AG09309 (cell line): ENCODE measurements at places on chromosomes 3 and 15.

- no peak for DNase-seq
Observed at GRCh38 chr3:166743481-166744134, 636.5 kb downstream of the ZBBX start.

- DNase-seq: no peak
Observed at GRCh38 chr15:40549894-40550293, 14.9 kb downstream of the CCDC32 start.

- DNase-seq: no peak
Observed at GRCh38 chr3:188706599-188706998, 465.2 kb upstream of the TPRG1 start.

DNA sequence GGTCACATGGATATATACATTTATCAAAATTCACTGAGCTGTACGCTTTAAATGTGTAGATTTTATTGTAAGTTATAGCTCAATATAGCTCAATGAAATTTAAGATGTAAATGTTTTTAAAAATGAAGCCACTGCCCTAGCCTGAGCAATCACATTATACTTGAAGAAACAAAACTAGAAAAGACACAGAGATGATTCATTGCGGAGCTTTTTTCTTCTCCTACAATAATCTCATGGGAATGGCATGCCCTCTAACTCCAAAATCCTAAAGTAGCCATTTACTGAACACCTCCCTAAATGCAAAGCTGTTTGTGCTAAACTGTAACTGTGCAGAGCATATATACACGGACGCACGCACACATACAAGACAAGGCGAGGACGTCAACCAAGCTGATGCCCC, 84.2 kb downstream of the MYO9A start:
- no peak for DNase-seq

DNA sequence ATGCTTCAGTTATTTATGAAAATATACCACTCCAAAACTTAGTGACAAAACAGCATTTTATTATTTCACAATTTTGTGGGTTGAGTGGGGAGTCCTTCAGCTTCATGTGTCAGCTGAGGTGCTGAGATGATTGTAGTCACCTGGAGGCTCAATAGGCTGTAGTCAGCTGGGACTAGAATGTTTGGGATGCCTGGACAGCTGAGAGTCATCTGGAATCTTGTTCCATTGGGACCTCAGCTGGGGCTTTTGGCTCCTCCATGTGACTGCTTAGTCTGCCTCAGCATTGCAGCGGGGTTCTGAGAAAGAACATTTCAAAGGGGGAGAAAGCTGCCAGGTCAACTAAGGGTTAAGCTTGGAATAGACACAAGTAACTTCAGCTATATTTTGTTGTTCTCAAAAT, 13.4 kb downstream of the STT3B start:
- DNase-seq: no peak

- peak; percentile 84 for DNase-seq
Observed at GRCh38 chr3:191412759-191413158, 48.2 kb upstream of the PYDC2 start.

GRCh38 chr3:52108302-52109232, 45.7 kb downstream of the POC1A start:
- no peak for DNase-seq

GRCh38 chr3:102512734-102513504, 78.1 kb downstream of the ZPLD1 start:
- no peak for DNase-seq

DNA sequence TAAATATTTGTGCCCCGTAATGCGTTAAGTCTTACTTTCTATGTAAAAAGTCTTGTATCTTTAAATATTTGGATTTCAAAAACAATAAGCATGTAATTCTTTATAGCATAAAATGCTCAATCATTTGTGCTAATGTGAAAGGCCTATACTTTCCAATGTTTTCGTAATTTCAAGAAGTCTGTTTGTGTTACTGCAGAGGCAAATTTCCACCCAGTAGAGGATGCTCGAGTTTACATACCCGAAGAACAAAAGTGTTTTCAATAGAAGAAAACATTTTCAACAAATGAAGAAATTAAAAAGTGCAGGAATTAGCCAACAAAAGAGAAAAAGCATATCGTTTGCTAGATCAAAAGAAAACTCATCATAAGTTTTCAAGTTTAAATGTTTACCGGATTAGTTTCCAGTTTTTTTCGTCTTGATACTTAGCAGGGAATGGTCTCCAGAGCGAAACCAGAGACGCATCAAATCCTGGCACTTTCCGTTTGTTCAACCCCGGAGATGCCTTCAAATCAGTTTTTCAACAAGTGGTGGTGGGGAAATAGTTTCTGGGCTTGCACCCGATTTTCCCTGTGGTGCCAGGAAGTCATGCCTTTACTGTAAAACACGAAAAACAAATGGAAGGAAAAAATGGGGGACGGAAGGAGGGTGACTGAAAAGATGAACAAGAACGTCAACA, 1.0 kb downstream of the CGGBP1 start:
- no peak for DNase-seq

GRCh38 chr15:39854161-39854560, 65.9 kb downstream of the GPR176 start:
- DNase-seq: no peak

- no peak for DNase-seq
Observed at GRCh38 chr3:17129556-17129955, 244.8 kb downstream of the PLCL2 start.

GRCh38 chr15:68389936-68390817, 41.8 kb downstream of the ITGA11 start:
- no peak for DNase-seq

DNA sequence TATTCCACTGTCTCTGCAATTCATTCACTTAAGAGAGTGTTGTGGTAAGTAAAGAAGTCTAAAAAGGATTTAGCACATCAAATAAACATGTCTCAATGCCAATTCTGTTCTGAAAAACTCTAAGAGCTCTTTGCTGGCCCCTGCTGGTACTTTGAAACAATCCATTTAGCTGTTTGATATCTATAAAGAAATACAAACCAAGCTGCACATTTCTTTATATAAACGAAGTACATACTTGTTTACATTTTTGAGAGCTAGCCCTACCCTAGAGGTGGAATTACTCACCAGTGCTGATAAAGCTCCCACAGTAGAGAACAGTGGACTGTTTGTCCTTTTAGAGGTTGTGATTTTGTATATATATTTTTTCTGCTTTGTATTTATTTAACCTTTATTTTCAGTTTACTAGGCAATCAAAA, 75.5 kb downstream of the NEDD4 start:
- DNase-seq: peak; percentile 75

- no peak for DNase-seq
Observed at GRCh38 chr3:42822828-42823227, 13.6 kb downstream of the ACKR2 start.

- no peak for DNase-seq
Observed at GRCh38 chr3:97736928-97737327, 27.6 kb upstream of the ARL6 start.

DNA sequence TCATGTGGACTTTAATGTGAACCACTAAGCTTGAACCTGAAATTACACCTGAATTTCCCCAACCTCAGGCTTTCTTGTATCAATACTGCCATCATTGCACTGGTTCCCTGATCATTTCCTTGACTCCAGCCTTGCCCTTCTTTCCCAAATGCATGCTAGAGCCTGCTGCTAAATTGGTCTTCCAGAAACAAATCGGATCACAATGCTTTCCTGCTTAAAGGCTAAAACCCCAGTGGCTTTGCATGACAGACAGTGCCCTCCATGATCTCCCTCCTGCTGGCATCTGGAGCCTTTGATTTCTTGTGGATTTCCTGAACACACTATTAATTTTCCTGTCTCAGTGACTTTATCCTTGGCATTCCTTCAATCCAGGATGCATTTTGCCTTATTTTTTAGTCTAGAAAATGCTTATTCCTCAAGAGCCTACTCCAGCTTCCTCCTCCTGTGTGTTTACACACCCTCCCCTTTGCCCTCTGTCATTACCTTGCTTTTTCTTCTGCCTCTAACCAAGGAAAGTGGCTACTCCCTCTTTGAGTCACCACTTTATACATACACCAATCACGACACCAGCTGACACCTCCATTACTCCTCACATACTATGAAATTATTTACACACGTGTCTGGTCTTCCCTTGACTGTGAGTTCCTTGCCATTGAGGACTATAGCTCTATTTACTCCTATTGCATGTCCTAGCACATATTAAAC, 214.6 kb downstream of the KCNAB1 start:
- DNase-seq: no peak

- DNase-seq: no peak
Observed at GRCh38 chr3:87733671-87734367, 325.0 kb downstream of the CGGBP1 start.

DNA sequence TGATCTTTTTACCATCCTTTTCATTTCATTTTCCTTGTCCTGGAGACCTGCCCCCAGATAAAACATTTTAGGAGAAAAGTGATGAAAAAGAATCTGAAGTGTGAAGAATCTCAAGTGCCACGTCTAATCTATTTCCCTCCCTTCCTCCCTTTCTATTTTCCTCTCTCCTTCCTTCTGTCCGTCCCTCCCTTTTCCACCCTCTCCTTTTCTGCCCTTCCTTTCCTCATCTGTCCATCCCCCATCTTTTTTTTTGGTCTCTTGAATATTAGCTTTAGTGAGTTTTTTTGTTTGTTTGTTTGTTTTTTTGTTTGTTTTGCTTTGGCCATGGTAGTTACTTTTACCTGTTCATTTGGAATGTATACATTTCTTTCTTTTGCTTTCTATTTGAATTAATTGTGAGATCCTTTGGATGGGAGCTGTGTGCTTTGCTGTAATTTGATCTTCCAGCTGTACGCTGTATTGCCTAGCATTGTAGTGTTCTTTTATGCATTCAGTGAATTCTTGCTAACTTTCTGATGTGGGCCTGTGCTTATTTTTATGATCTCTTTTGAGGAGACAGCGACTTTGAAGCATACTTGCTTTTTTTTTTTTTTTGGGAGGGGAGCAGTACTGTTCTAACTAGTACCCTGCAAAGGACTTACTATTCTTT, 19.2 kb downstream of the CDIN1 start:
- no peak for DNase-seq

- no peak for DNase-seq
Observed at GRCh38 chr3:168155303-168155702, 59.6 kb upstream of the GOLIM4 start.

- peak; percentile 53 for DNase-seq
Observed at GRCh38 chr3:134197681-134198261, 52.9 kb downstream of the RYK start.

- no peak for DNase-seq
Observed at GRCh38 chr3:53377794-53378193, 30.5 kb upstream of the DCP1A start.

GRCh38 chr3:188496390-188496789, 342.4 kb downstream of the LPP start:
- no peak for DNase-seq
